Sciatic nerve (tissue), 2 donors: ENCODE measurements at places on chromosomes 5 and 9. TPM values are rescaled to one million over a fixed set of nuclear protein-coding genes. Genes with fewer than 3 reads are reported as not detected.

DNA sequence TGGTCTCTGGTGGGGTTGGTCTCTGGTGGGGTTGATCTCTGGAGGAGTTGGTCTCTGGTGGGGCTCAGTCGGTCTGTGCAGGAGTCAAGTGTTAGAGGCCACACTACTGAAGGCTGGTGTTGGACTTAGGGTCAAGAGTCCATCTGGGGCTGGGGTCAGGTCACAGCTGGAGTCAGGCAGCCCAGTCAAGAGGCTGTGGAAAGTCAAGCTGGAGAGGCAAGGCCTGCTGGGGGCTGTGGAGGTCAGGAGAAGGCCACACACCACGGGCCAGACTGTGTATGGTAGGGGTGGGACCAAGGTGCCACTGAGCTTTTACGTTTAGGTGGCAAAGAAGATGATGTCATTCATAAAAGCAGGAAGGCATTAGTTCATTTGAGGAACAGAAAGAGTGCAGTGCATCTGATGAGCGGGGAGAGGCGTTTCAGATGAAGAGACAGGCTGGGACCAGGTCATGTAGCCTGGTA lies 16.7 kb upstream of the CD74 start:
- no peak for DNase-seq

- no peak for DNase-seq
These were observed 196.4 kb downstream of the TLE4 start for GRCh38 chr9:79768194-79768593.

- no peak for DNase-seq
These were observed 3.2 kb upstream of the TMEM268 start for GRCh38 chr9:114607671-114608524.

GRCh38 chr5:89211836-89212235 lies 328.9 kb upstream of the MEF2C start:
- DNase-seq, result no peak

DNA sequence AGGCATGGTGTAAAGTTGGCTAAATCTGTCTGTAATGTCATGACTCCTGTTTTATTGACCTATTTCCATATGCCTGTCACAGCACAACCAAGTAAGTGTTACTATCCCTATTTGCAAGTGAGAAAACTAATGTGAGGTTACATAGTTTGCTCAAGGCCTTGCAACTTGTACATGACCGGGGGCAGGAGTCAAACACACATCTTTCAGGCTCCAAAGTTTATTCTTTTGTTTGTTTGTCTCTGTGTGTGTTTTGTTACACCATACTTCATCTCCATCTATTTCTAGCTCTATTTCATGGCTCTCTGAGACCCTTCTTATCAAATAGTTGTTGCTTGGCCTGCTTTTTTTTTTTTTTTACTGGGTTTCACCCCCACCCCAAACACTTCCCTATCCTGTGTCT lies 70.2 kb downstream of the CMYA5 start:
- DNase-seq, result no peak

DNA sequence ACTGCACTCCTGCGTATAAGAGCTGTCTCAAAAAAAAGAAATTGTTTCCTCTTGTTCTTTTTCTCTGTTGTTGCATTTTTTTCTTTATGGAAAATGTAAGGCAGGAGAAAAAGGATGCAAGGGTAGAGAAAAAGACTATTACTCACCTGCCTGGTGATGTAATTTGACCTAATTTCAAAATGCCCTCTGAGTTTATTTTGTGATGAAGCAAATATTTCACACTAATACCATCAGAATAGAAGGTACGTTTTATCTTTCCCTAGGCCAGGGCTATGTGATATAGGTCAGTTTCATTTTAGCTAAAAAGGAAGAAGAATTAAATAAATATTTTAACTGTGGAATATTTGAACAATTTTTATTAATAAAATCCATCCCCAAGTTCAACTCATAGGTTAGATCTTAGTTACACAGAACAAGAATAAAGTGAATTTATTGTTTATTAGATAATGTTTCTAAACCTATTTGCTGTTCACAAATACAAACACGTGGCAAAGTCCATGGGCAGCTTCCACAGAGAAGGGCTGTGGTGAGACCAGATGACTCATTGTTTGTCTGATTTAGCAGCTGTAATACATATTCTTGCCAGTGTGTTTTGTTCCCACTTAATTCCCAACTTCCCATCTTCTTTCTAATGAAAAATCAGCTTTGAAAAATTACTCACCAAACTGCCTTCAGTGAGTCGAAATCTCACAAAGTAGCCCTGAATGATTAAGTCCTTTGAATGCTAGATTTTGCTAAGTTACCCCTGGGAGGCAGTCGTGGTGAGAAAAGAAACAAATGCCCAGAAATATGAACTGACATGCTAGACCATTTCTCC lies 52.8 kb upstream of the CCDC112 start:
- no peak for DNase-seq

DNA sequence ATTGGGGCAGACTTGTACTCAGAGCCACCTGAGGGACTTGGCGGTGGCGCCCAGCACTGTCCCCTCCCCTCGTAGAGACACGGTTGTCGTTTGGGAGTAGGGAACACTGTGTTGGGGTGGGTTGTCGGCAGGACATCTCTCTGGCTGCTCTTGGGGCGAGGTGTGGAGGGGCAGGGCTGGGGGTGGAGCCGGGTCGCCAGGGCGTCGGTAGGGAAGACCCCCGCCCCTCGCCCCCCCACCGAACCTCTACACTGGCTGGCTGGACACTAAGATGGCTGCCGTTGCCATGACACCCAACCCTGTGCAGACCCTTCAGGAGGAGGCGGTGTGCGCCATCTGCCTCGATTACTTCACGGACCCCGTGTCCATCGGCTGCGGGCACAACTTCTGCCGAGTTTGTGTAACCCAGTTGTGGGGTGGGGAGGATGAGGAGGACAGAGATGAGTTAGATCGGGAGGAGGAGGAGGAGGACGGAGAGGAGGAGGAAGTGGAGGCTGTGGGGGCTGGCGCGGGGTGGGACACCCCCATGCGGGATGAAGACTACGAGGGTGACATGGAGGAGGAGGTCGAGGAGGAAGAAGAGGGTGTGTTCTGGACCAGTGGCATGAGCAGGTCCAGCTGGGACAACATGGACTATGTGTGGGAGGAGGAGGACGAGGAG lies 778 bp downstream of the TRIM41 start:
- peak; percentile 78 for DNase-seq

GRCh38 chr5:180900178-180900577 lies 1.2 kb downstream of the BTNL8 start:
- DNase-seq, result no peak

GRCh38 chr5:57383093-57383861 lies 99.3 kb downstream of the ACTBL2 start:
- DNase-seq, result no peak

GRCh38 chr9:128689820-128690683 lies 1.0 kb downstream of the SET start:
- DNase-seq, result no peak

GRCh38 chr9:20030671-20031070 lies 241.8 kb upstream of the SLC24A2 start:
- DNase-seq, result no peak

- DNase-seq, result no peak
These were observed 174.4 kb downstream of the CHSY3 start for GRCh38 chr5:130078661-130079060.

- no peak for DNase-seq
These were observed 238.3 kb downstream of the EBF1 start for GRCh38 chr5:158861366-158861765.

DNA sequence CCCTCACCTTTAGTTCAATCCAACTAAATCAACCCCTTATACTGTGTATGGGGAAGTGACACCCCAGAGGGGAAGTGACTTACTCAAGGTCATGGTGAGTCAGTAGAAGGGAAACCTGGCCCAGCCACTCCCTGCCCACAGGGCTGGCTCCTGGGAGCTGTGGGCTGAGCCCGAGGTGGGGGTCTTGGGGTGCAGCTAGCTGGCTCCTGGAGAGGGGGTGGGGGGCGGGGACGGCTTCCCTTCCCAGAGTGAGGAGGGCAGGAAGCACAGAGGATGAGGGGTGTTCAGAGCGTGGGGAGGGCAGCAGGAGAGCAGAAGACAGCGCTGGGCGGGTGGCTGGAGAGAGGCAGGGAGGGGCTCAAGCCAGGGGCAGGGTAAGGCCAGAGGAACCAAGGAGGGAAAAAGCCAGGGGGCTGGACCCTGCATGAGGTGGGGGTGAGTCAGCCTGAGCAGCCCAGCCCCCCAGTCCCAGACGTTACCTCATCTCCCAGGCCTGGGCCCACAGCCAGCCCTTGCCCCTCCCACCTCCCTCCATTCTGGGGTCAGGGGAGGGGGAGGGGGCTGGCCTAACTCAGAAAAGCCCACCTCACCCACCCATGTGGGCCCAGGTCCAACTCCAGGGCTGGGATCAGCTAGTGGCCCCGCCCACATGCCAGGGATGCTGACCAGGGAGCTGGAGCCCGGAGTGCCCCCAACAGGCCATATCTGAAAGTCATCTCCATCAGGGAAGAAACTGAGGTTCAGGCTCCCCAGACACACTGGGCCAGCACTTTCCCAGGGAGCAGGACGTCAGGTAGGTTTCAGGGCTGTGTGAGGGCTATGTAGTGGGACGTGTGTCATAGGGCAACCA lies 2.8 kb downstream of the PDLIM7 start:
- DNase-seq, result peak; percentile 85

EQTN gene
- total RNA-seq, result 0.49 TPM

CRHBP gene
- 1.4 TPM for total RNA-seq

PCDHB12 gene
- 6.6 TPM for total RNA-seq
